Non-pigmented ciliary epithelial cell (primary cell): ENCODE measurements at places on chromosomes 3 and 15.

DNA sequence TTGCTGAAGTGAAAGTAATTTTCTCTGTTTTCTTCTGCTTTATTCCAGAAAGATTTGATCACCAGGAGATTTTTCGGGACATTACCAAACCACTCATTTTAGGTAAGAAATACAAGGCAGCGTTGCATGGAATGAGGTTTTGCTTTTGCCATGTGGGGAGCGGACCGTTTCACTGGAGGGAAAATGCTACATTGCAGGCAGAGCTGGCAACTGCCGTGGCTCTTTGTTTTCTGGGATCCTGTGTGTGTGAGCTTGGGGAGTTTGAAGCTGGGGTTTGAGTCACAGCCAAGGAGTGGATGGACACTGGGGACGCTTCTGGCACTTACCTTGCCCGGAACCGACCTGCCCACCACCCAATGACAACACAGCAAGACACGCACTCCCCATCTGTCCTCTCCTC, 109.9 kb downstream of the APBA2 start:
- DNase-seq: no peak

GRCh38 chr3:27681249-27681748, 40.8 kb downstream of the EOMES start:
- DNase-seq: peak; percentile 54

DNA sequence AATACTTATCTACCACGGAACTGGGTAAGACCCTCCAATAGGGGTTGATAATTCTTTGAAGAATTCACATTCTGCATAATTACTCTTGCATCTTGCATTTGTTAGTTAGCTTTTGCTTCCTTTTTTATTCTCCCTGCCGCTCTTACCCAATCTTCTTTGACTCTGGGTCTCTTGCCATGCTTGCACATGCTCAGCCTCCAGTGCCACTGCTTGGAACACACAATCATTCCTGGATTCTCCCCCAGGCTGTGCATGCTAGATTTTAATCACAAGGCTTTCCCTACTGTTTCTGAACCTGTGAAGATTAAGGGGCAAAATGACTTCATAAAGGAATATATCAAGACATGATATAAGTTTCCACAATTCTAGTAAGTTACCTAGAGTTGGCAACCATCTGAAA, 133.1 kb downstream of the IL1RAP start:
- no peak for DNase-seq

DNA sequence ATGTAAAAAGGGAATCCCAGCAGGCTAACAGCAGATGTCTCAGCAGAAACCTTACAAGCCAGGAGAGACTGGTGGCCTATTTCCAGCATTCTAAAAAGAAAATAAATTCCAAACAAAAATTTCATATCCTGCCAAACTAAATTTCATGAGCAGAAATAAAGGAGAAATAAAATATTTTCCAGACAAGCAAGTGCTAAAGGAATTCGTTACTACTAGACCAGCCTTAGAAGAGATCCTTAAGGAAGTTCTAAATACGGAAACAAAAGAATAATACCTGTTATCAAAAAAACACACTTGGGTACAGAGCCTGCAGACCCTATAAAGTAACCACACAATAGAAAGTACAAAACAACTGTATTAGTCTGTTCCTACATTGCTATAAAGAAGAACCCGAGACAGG, 41.4 kb downstream of the HDGFL3 start:
- no peak for DNase-seq

GRCh38 chr3:14725013-14725412, 50.1 kb downstream of the C3orf20 start:
- DNase-seq: peak; percentile 23

GRCh38 chr15:37877851-37878741, 56.3 kb upstream of the TMCO5A start:
- peak; percentile 74 for DNase-seq

DNA sequence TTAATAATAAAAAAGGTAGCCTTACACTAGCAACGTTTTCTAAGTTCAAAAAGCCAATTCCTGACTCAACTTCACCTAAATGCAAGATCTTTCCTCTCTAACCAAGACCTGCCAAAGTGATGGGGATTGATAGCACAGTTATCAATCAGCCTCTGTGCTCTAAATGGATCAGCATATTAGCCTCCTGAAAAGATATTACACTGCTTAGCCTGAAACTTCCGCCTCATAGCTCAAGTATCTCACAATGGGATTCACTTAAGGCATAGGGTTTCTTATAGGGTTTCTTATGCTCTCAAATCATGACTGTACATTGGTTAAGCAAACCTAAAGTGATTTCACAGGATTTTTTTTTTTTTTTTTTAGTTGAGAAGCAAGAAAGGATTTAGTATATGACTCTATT, 436 bp upstream of the SLC9A9 start:
- DNase-seq: no peak

GRCh38 chr3:185825639-185826481, 1.0 kb upstream of the IGF2BP2 start:
- DNase-seq: no peak

DNA sequence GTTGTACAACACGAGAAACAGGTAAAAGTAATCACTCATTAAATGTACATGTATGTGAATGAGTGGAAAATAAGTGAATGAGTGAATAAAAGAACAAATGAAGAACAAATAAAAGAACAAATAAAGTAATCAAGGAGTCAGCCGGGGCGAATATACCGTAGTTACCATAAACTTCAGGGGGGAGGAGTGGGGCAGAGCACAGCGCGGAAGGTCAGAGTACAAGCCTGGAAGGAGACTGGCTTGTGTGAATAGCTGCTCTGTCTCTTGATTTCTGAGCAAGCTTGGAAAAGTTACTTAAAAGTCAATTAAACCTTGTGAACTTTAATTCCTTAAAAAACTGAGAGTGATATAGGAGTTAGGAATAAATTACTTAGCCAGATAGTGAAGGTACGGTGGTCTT, 466.5 kb upstream of the CNTN4 start:
- DNase-seq: no peak

GRCh38 chr3:120062474-120062873, 31.8 kb downstream of the GSK3B start:
- no peak for DNase-seq

GRCh38 chr3:159378396-159379194, 576.7 kb downstream of the MFSD1 start:
- DNase-seq: no peak

DNA sequence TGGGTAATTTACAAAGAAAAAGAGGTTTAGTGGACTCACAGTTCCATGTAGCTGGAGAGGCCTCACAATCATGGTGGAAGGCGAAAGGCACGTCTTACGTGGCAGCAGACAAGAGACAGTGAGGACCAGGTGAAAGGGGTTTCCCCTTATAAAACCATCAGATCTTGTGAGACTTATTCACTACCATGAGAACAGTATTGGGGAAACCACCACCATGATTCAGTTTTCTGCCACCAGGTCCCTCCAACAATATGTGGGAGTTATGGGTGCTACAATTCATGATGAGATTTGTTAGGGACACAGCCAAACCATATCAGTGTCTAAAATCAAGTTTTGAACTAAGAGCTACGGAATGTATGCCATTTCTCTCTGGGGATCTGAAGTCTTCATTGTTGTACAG, 354.8 kb upstream of the C2CD4B start:
- DNase-seq: no peak

DNA sequence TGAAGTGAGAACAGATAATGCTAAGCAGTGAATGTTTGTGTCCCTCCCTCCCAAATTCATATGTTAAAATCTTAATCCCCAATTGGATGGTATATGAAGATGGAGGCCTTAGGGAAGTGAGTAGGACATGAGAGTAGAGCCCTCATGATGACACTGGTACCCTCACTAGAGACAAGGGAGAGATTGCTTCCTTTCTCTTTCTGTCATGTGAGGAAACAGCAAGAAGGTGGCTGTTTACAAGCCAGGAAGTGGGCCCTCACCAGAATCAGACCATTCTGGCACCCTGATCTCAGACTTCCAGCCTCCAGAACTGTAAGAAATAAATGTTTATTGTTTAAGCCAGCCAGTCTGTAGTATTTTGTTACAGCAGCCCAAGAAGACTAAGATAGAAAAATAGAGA, 209.5 kb downstream of the SATB1 start:
- DNase-seq: no peak

- DNase-seq: no peak
Measured at GRCh38 chr3:172102123-172102882, 62.9 kb downstream of the FNDC3B start.

DNA sequence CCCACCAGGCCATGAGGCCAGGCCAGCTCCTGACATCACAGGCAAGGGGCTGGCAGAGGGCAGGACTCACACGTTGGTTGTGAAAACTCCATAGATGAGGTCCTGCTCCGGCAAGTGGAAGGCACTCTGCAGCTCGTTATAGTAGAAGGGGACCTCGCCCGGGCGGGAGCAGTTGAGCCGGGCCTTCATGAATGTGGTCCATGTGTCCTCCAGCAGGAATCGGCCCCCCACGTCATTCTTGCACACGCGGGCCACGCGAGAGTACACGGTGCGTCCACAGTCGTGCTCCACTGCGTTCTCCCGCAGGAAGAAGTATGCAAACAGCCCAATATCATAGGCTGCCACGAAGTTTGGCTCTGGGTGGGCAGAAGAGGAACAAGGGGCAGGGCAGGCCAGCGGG, 101.2 kb downstream of the SEMA5B start:
- DNase-seq: no peak

GRCh38 chr3:143307613-143308183, 188.1 kb downstream of the CHST2 start:
- peak; percentile 32 for DNase-seq

DNA sequence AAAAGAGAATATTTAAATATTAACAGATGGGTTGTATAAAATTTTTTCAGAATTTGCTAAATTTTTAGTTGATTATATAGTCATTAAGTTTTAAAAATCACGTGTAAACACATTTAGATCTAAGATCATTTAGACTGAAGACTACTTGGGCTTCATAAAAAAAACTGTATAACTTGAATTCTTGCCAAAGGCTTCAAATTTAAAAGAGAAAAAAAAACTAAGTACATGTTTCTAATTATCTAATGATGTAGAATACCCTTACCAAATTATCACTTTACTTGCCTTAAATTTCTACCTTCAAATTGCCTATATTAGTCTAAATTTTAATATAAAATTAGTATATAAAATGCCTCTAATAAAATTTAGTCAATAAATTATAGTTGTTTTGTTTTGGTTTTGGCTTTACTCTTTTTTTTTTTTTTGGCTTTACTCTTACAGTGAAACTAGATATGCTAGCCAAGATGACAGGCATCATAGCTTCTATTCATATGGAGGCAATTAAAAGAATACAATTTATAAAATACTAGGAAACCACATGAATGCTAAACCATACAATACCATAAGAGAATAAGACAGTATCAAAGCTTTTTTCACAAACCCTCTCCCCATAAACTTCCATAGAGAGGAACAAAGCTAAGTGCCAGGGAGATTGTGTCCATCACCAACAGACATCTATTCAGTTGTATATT, 183.1 kb upstream of the KCNMB2 start:
- no peak for DNase-seq

- DNase-seq: no peak
Measured at GRCh38 chr3:43766672-43767465, 76.1 kb downstream of the ABHD5 start.

GRCh38 chr3:44893097-44893496, 18.7 kb downstream of the TGM4 start:
- DNase-seq: peak; percentile 43

GRCh38 chr15:42073418-42073817, 20.9 kb downstream of the PLA2G4D start:
- DNase-seq: no peak

GRCh38 chr15:86917361-86917671, 837.6 kb downstream of the AGBL1 start:
- no peak for DNase-seq

GRCh38 chr3:42129014-42129953, 38.1 kb downstream of the TRAK1 start:
- DNase-seq: no peak

DNA sequence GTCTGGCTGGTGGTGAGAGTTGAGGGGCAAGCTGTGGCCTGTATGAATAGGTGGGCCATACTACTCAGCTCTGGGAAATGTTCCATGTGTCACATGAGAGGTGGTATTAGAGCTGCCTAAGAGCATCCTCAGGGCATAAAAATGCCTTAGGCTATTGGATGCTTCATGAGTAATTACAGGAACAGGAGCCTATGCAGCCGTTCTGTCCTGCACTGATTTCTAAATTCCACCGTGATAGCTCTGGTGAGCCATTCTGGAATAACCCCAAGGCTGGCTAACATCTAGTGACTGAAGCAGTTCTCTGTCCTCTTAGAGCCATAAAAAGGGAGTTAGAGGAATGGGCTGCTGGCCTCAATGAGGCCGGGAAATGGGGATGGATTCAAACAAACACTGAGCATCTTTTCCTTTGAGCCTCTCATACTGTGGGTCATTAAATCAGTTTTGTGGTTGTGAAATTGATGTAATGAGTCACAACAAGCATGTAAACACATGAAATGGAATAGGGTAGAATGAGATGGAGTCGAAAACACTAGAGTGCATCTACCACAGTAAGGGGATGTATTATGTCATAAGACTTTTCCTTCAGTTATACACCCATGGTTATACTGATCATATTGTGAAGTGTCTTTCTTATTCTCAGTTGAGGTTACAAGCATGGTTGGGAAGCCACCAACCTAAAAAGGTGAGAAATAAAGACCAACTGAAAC, 41.0 kb downstream of the DGKG start:
- DNase-seq: no peak

GRCh38 chr3:178205740-178206139, 330.5 kb upstream of the KCNMB2 start:
- no peak for DNase-seq

DNA sequence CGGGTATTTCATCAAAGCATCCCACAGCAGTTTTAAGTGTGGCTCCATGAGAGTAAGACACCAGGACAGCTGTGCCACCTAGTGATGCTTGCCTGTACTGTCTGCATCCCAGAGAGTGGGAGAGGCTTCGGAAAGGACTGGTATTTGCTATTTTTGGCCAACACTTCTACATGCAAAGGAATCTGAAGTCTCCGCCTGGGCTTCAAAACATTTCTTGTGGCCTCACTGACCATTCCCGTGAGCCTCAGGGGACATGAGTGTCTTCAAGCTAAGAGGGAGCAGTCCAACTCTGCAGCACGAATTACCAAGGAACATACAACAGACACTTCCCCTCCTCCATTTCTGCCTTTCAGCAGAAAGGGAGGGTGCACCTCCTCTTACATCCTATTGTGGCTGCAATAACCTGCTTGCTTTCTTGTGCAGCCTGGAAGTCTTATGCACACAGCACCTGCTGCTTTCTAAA, 177.5 kb downstream of the RORA start:
- peak; percentile 59 for DNase-seq
